Neural progenitor cell (in vitro differentiated cells): ENCODE measurements at places on chromosomes 16 and 17. TPM values are rescaled to one million over a fixed set of nuclear protein-coding genes. Genes with fewer than 3 reads are reported as not detected.

ITGB3 gene
- 0.47 TPM in 1 of 2 replicates, not detected in the other for total RNA-seq

PRR15L gene
- not detected in 2 replicates for total RNA-seq

DNA sequence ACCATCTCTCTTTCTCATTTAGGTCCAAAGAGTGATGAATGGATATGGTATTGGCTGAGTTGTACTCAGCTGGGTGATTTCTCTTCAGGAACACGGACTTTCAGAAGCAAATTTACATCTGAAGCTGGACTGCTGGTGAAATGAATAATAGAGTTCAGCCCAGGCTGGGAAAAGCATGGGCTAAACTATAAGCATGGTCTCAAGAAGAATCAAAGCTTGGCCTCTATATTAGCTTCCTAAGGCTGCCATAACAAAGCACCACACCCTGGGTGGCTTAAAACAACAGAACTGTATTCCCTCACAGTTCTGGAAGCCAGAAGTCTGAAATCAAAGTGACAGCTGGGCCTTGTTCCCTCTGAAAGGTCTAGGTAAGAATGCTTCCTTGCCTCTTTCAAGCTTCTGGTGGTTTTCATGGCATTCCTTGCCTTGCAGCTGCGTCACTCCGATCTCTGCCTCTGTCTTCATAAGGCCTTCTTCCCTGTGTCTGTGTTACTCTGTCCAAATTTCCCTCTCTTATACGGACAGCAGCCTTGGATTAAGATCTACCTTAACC, 89.8 kb upstream of the CES5A start:
- no peak for DNase-seq

- DNase-seq: no peak
Measured at GRCh38 chr17:64177311-64178010, 47.5 kb upstream of the ERN1 start.

GRCh38 chr17:9999919-10000695, 95.0 kb upstream of the RCVRN start:
- DNase-seq: no peak
